Stimulated activated naive CD8-positive, alpha-beta T cell treated with anti-CD3 and anti-CD28 coated beads, Interleukin-15, amount 100 ng/mL, for 72 hours (primary cell): ENCODE measurements at places on chromosomes 11 and 22.

GRCh38 chr22:20509344-20510047 is 2.1 kb downstream of the MED15 start:
- peak; percentile 44 for DNase-seq

DNA sequence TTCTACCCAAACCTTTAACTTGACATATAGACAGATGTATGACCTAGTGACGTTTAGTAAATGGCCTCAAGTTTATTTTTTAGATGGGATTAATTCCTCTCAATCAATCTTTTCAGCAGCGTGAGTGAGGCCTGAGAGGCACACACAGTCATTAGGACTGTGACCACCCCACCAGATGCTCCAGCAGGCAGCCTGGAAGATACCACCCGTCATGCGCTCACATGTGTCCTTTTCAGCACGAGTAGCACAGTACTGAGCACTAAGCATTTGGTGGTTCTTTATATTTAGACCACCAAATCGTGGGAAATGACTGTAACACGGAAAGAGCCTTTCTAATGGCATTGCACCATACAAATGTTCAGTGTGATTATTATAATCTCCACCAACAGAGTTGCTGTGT is 354.6 kb upstream of the DDI1 start:
- DNase-seq: no peak

GRCh38 chr11:107859459-107860239 is 1.1 kb upstream of the SLC35F2 start:
- DNase-seq: peak; percentile 28

- DNase-seq: no peak
These were observed 49.8 kb upstream of the PRDM11 start for GRCh38 chr11:45096636-45097035.

- DNase-seq: no peak
These were observed 3.0 kb downstream of the PRG2 start for GRCh38 chr11:57387289-57388030.

GRCh38 chr11:62324731-62325556 is 12.3 kb upstream of the ASRGL1 start:
- peak; percentile 82 for DNase-seq

GRCh38 chr11:11373934-11374333 is 20.9 kb upstream of the CSNK2A3 start:
- DNase-seq: no peak

DNA sequence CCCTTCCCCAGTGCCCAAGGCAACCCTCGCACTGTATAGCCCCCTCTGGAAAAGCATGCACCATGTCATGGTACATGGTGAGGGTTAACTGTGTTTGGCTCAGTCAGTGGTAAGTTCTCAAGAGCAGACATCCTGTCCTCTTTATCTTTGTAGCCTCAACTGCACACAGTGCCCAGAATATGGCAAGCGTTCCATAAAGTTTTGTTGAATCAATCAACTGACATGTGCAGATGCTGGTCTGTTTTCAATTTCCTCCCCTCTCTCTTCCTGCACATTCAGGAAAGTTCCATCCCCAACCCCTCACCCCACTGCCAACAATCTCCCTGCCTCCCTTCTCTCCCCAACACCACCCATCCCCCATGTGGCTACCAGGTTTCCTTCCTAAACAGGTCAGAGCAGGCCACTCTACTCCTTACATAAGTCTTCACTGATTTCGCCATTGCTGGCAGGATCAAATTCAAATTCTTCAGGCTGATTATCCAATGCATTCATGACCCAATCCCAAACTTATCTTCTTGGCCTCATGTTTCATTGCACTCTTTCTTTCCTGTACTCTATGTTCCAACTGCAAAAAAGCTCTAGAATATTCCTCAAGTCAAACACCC is 15.5 kb upstream of the TMPRSS5 start:
- DNase-seq: no peak

GRCh38 chr11:111691176-111691575 is 75.0 kb downstream of the PPP2R1B start:
- DNase-seq: no peak

GRCh38 chr11:88447281-88447680 is 109.7 kb upstream of the CTSC start:
- DNase-seq: no peak

- DNase-seq: no peak
These were observed 429.0 kb downstream of the MIAT start for GRCh38 chr22:27086080-27087044.

GRCh38 chr11:101618709-101619108 is 34.9 kb upstream of the TRPC6 start:
- DNase-seq: no peak

DNA sequence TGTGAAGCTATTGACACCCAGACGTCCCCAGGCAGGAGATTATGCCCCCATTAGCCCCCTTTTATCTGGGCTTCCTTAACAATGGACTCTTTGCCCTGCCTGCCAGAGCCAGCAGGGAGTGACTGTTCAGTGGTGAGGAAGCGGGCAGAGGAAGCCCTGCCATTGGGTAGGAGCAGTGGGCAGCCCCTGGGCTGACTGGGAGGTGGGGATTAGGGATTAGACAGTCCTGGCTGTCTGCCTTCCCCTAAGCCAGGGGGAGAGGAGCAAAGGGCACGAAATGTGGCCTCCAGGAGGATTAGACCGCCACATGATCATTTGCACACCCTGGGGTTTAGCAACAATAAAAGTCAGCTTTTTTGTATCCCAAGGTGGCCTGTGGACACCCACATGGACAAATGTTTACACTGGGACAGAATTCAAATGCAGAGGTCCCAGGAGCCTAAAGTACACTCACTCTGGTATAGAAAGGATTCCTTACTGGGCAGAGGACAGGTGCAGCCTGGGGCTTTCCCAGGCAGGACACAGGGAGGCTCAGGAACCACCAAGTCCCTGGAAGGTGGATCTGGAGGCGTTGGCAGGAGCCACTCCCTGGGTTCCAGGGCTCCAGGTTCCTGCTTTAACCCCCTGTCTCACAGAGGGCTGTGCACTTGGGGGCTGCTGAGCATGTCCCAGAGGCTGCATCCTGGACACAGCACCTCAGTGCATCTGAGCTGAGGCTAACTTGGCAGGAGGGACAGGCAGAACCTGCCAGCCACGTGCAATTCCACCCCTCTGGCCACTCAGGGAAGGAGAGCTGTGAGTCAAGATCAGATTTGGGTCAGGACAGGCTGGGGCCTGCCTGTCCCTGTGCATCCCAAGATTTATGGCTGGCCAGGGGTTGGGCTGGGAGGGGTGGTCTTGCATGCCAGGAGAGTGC is 2.1 kb downstream of the PNPLA3 start:
- no peak for DNase-seq

- DNase-seq: no peak
These were observed 45.4 kb downstream of the YAP1 start for GRCh38 chr11:102155676-102156075.

DNA sequence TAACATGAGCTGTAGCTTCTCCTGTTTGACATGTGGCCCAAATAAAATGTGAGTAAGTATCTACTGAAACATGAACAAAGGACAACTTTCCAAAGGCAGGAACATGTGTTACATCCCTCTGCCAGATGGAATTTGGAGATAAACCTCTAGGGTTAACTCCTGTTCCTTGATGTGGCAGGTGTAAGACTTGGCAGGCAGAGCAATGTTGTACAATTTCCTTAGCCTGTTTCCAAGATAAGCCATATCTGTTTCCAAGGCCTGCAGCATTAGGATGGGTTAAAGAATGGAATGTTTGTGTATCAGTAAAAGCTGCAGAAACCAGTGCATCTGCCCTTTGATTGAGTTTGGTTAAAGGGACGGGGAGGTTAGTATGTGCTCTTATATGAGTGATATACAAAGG is 8.8 kb upstream of the DNAJB13 start:
- no peak for DNase-seq

DNA sequence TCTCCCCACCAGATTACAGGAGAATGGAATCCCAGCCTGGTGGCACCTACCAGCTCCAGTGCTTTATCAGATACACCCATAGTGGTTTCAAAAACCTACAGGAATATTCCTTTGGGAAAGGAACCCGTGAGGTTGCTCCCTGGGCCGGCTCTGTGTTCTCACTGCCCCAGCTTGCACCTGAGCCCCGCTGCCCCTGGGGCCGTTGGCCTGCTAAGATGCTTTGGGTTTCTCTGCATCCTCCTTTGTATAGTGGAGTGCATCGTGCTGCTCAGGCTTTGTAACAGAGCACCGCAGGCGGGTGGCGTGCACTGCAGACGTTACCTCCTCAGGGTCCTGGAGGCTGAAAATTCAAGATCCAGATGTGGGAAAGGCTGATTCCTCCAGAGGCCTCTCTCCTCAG is 414.1 kb downstream of the BRD1 start:
- DNase-seq: no peak

DNA sequence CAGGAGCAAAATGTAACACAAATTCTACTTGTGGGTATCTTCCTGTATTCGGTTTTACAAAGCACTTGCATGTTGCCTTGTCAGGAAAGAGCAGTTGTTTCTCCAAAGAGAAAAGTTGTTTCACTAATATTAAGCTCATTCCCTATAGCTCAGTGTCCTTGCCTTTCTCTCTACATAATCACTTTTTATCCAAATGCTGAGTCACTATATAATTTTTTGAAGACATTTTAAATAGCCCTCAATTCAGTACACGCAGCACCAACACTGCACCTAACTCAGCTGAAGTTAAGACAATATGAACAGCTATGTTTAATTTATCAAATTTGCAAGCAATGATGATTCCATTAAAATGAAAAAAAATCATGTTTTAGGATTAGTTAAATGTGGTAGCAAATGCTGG is 14.5 kb upstream of the MRTFA start:
- DNase-seq: no peak

DNA sequence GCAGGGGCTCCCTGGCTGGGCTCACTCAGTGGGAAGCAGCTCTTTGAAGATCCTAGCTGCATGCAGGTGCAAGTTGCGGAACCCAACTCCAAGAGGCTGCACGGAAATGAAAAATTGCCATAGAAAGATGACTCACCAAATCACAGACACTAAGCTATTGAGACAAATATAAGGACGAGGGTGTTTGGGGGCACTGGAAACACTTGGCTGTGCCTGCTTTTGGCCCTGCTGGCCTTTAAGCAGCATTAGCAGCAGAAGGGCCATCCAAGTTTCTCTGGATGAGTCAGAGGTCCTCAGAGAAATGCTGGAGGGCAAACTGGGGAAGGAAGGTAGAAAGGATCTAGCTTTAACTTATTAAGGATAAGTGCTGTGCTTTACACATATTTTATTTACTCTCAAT is 282.3 kb downstream of the KIRREL3 start:
- DNase-seq: no peak

- DNase-seq: peak; percentile 63
These were observed 19.1 kb downstream of the TNRC6B start for GRCh38 chr22:40196628-40197360.

DNA sequence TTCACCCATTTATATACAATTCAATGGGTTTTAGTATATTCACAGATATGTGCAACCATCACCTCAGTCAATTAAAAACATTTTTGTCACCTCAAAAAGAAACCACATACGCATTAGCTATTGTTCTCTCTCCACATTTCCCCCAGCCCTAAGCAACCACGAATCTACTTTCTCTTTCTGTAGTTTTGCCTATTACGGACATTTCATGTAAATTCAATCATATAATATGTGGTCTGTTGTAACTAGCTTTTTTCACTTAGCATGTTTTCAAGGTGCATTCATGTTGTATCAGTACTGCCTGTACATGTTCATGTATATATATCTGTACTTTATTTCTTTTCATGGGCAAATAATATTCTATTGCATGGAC is 104.7 kb upstream of the RRM1 start:
- DNase-seq: peak; percentile 35

- no peak for DNase-seq
These were observed 4.4 kb upstream of the MISFA start for GRCh38 chr11:18594999-18595749.

GRCh38 chr11:69166218-69167115 is 10.7 kb downstream of the SMIM38 start:
- DNase-seq: peak; percentile 55

DNA sequence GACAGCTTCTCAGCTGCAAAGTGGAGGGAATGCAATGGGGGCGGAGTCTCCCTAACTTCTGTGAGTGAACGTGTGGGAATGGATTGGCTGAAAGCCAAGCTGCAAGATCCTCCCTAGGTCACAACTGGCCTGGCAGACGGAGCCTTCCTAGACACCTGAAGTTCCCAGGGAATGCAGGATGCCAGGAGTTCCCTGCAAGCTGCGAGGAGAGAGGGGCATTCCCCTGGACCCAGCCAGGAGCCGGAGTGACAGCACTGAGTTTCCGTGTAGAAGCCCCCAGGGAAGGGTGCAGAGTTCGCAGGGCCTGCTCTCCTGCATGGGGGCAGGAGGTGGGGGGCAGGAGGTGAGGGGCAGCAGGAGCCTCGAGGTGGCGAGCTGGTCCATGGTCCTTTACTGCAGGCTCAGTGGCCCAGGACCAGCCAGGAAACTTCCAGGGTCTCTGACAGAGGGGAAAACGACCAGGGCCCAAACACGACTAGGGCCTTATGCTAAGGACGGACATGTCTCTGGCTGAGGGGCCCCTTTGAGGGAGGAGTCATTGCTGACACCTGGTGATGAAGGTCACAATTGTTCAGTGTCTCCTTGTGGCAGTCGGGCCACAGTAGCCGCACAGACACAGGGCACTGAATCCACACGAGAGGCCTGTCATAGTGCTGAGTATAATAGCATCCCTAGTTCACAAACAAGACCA is 141.4 kb downstream of the FBXO7 start:
- no peak for DNase-seq

- no peak for DNase-seq
These were observed 15.0 kb downstream of the TUB start for GRCh38 chr11:8095806-8096522.

DNA sequence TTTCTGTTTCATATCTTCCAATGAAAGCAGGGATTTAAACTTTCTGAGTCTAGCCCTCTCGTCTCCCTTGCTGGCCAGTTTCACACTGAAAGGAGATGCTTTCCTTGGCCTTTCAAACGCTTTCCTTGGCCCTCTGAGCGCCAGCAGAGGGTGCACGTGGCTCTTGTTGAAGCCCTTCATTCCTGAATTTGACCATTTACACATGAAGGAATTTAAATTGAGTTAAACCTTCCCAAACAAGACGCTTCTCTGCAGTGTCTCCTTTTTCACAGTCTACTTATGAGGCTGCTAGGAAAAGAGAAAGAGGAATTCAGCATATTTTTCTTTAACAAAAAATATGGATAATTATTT is 21.6 kb downstream of the NNMT start:
- DNase-seq: no peak

GRCh38 chr22:35781898-35782297 is 64.2 kb downstream of the APOL5 start:
- no peak for DNase-seq

- no peak for DNase-seq
These were observed 134.1 kb downstream of the GRIK4 start for GRCh38 chr11:120645639-120646038.
